ENCODE measurements at places on chromosomes 1 and 21.

- no peak for DNase-seq
Observed at GRCh38 chr1:181140891-181141290, 52.4 kb downstream of the IER5 start.

DNA sequence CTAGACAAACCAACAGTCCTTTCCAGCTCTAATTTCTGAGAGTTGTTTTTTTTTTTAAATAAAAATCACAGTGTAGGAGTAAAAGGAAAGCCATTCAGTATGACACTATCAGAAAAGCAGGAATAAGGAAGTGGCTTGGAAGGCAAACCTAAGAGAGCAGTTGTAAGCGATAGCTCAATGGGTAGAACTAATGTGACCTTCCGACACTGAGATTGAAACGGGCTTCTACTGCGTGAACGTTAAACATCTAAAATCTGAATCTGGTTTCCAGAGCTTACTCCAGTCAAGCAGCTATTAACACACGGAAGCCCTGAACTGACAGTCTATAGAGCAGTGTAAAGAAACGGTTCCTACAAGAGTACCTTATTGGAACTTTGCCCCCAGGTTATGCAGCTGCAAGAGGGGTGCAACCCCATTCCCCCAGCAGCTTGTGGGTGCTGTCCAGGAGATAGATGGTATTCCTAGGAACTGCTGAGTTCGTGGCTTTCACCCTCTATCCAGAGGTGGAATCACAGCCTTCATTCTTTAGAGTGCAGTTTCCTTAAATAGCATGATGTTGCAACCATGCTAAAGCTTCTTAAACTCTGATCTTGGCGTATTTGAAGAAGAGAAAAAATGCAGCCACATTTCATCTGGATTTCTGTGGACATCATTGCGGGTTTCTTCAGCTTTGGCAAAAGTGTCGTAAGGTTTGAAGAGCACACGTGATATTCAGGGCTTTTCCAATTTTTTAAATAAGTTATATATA is 3.3 kb upstream of the IRF2BP2 start:
- DNase-seq: no peak

GRCh38 chr1:240501115-240501514 is 110.8 kb downstream of the GREM2 start:
- no peak for DNase-seq

DNA sequence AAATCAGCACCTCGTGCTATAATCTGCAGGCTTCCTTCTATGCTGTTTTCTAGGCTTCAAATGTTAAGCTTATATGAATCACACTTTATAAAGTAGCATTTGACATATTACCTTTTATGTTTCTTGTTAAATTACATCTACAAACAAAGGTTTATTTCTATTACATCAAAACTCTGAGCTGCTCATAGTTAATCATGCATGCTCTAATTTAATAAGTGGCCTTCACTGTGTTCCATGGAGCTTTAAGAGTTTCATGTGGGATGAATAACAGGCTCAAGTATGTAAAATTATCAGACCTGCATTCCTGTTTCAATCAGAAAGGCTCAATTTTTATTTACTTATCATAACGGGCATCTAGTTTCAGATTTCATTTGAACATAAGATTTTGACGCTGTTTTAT is 13.0 kb downstream of the SLC19A2 start:
- no peak for DNase-seq

- DNase-seq: no peak
Observed at GRCh38 chr1:52798331-52798730, 44.2 kb upstream of the ZYG11A start.

GRCh38 chr1:222251847-222252246 is 296.1 kb downstream of the HHIPL2 start:
- DNase-seq: no peak

DNA sequence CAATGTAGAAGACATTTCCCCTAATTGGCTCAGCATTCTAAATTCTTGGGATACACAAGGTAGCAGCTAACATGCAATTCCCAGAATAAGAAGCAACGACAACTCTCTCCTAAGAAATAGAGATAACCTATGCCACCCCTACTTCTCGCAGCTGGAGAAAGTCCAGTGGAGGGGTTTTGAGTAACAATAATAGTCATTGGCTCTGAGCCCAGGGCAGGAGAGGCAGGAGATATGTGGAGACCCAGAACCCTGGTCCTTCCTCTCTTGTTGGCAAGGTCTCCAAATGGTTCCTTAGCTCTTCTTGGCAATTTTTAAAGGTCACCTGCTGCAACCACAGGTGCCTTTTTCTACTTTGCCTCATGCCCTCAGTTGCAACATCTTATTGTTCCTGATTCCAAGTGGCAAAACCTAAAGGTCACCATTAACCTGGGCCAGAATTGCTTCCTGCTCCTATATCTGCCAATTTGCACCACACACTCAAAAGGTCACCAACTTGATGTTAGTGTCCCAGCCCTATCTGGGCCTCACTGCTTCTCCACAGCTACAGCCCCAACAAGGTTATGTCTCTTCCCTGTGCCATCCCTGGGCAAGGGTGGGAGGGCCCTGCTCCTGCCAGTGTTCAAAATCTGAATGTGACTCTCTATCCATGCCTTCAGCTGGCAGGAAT is 36.7 kb downstream of the TBX15 start:
- no peak for DNase-seq

GRCh38 chr21:42491328-42491727 is 4.7 kb downstream of the RSPH1 start:
- DNase-seq: no peak

DNA sequence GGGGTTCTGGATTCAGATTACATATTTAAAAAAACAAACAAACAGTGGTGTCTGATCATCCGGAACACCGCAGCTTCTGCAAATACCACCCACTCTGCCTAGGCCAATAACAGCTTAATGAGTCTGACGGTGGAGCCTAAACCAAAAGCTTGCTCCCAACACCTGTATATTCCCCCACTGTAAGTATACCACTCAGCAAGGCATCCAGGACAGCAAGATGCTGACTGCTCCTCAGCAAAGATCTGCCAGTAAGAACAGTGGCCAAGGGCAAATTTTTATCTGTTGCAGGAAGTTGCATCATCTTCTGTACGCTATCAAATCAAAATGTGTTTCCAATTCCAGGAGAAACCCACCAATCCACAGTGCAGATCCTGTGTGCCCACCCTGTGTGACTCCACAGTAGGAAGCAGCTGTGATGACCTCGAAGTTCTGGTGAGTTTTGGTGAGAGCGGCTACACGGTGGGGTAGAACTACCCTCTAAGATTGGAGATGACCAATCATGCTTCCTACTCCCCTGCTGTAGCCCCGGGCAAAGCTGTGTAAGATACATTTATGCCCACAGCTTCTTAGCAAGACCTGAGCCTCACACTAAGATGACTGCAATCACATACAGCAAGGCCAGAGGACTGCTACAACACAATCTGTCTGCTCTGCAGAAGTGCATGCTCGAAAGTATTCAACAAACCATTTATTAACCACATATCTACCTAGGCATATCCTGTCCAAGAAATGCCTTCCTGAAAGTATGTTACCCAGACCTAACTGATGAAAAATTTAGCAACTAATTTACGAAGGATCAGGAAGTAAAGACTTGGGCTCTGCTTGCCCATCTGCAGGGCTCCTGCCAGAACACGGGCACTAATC is 30.5 kb downstream of the SIPA1L2 start:
- peak; percentile 66 for DNase-seq

All from NCI-H1930 (cell line).